NCI-H1436 treated with DMSO at 0.1 percent for 48 hours (cell line): ENCODE measurements at places on chromosomes 7 and 10.

GRCh38 chr10:91049296-91049987 is 128.6 kb upstream of the ANKRD1 start:
- DNase-seq, result no peak

- no peak for DNase-seq
Observed at GRCh38 chr7:75691793-75692543, 46.8 kb downstream of the HIP1 start.

DNA sequence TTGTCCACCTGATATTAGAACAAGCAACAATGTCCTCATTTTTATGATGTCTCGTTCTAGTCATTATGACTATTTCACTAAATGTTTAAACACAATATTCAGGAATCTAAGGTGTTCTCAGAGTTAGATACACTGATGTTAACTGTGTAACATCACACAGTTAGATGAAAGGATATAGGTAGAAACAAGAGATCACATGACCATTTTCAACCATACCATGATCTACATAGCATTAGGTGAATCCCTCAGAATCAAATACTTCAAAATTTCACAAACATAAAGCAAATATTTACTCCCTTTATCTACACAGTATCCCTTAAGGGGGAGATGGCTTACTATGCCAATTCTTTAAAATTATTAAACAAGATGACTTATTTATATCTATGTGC is 90.3 kb downstream of the ANK3 start:
- DNase-seq, result no peak

DNA sequence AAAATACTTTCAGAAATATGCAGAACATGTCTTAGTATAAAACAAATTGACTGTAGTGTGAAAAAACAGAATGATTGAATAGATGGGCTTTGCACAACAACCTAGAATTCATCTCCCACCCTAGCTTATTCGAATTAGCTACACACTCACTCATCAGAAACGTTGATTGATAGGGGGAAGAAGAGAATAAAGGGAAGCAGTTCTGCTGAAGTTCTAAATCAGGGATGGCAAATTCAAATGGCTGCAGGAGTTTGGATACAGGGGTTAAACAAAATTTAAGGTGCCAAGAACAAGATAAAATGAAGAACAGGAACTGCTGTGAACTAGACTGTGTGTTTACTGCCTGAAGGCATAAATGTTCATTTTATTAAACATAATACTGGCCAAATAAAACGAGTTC is 9.0 kb downstream of the CD36 start:
- no peak for DNase-seq

DNA sequence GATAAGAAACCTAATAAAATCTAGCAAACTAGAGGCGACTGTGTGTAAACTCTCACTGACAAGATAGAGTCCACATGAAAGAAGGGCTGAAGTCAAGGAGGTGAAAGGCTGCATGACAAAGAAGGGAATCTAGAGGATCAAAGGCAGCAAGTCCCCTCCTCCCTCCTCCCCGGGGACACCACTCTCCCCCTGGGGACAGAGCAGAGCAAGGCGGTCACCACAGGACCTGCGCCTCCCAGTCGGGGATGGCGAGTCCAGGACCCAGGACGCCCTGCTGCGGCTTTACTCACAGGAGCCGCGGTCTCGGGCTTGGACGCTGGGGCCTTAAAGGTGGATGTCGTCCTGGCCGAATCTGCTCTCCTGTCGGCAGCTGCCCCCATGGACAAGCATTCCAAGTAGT is 22.4 kb downstream of the BRI3 start:
- no peak for DNase-seq

- DNase-seq, result no peak
Observed at GRCh38 chr7:155814316-155815276, 2.3 kb upstream of the SHH start.

GRCh38 chr7:46853451-46853850 is 728.5 kb downstream of the TNS3 start:
- DNase-seq, result no peak

DNA sequence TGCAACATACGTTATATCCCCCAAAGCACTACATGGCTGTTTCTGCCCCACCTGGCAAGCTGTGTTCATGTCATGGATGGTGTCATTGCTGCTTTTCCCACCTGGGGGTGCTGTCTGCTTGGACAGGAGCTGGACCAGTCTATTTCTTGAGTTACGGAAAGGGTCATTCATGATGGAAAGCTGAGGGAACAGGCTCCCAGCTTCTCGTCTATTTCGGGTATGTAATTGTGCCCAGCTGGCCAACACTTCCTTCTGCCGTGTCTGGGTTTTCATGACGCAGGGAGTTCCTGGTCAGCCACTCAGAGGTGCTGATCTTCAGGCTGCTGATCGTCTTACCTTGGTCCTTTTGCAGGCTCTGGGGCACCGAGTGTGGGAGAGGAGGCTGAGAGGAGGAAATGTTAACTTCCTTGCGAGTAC is 8.6 kb downstream of the BTBD16 start:
- no peak for DNase-seq

- DNase-seq, result no peak
Observed at GRCh38 chr10:99743841-99744240, 11.8 kb downstream of the CUTC start.

GRCh38 chr10:96283351-96283750 is 12.0 kb upstream of the BLNK start:
- no peak for DNase-seq

GRCh38 chr10:52965938-52966401 is 193.4 kb upstream of the MBL2 start:
- DNase-seq, result no peak

- DNase-seq, result no peak
Observed at GRCh38 chr7:21029006-21029405, 242.3 kb upstream of the SP8 start.

DNA sequence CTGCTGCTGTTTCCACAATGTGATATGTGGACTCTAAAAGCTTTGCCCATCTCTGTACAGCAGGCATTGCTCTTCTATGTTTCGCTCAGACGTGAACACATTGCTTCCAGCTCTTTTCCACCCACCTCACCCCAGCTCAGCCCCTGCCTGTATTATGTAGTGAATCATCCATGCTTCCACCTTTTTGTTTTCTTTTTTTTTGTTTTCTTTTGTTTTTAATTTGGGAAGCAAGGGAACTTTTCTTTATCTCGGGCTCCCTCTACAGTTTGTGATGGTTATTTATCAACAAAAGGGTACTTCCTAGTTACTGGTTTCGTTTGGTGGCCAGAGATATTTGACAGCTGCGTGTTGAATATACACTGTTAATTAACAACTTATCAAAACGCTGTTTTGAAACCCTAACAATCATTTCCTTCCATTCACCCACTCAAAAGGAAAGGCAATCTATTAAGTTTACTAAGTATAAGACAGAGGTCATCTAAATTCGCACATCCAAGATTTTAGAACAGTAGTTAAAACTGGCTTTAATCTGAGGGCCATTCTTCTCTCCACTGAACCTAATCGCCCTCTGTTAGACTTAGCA is 127.9 kb upstream of the STK17A start:
- no peak for DNase-seq
